ENCODE measurements at places on chromosomes 12 and 14.
A peak's percentile ranks its signal among the peaks of the same experiment; 100 is the strongest.

DNA sequence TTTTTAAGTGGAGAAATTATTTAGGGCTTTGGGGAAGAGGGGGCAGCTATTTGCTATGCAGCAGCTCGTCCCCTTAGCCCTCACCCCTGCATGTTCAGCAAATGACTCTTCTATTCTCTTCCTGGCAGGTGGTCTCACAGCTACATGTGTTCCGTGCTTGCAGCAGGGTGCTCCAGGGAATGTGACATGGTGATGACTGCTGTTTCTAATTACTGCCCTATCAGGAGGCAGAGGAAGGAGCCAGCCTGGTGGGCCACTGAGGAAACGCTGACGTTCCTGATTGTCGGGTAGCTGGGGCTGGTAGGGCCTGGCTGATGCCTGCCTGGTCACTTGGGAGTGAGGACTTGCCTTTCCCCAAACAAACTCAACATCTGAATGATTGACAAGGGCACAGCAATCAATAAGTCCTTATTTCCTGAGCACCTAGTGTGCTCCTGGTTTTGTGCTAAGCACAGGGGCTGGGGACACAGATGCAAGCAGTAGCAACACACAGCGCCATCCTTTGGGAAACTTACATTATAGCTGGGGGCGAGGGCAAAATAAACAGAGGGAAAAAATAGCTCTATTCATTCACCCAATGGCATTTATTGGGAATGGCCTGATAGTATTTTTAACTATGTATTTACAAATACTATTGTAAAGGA is 377.8 kb downstream of the FUT8 start:
- no peak for DNase-seq

DNA sequence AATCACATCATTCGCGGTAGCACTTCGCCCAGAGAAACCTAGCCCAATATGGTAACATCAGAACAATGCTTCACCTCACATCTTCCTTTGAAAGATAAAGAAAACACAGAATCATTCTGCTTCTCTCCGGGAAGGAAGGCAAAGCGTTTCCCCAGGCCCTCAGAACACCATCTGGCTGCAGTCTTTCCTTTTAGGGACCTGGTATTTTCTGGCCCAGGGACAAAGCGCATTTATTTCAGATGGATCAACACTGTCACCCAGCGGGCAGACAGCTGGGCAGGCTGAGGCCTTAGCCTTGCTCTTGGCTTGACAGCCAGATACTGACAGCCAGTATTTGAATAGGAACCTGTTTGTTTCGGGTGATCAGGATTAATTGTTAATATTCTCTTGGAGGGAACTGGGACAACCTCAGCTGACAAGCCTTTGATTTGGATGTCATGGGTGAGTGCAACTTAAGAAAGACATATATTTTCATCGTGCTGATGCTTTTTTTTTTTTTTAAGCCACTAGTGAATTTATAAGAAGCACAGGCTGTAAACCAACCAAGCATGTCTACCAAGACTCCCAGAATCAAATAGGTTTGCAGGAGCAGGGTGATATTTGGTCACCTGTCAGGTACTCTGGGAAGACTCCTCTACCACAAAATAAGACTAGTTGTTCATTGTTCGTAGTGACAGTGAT is 118.9 kb downstream of the VEZT start:
- DNase-seq = peak; percentile 89

DNA sequence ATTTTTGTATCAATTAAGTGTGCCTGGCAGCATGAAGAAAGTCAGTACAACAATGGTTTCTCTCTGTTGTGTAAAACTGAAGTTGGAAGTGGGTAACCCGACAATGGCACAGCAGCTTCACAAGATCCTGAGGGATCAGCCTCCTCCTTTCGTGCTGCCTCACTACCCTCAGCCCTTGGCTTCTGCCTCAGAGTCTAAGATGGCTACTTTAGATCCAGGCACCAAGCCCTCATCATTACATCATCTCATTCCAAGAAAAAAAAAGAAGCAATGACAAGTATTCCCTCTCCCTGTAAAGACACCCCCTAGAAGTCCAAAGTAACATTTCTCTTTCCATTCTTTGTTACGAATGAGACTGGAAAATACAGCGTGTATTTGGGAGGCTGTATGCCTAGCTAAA is 92.6 kb downstream of the DNAI7 start:
- DNase-seq = no peak

- no peak for DNase-seq
These were observed 1012.0 kb downstream of the FLRT2 start for GRCh38 chr14:86541972-86542371.

- DNase-seq = no peak
These were observed 90.8 kb downstream of the TMEM30B start for GRCh38 chr14:61190341-61190740.

- no peak for DNase-seq
These were observed 431.9 kb downstream of the ADAMTS20 start for GRCh38 chr12:43120150-43120549.

DNA sequence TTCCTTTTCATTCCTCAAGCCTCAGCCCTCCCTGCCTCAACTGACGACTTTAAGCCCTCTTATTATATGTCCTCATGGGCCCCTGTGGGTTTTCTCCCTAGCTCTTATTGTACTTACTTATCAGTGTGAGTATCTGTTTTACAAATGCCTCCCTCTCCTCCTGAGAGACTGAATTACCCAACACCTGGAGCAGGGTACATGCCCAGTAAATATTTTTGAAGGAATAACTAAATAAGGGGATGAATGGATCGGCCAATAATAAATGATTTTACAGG is 95.8 kb upstream of the SLC35F4 start:
- DNase-seq = no peak

- DNase-seq = no peak
These were observed 211.5 kb downstream of the PRKD1 start for GRCh38 chr14:29716150-29716549.

GRCh38 chr14:105168979-105169507 is 467 bp upstream of the JAG2 start:
- DNase-seq = no peak

- no peak for DNase-seq
These were observed 59.1 kb downstream of the TBC1D30 start for GRCh38 chr12:64883264-64884163.

DNA sequence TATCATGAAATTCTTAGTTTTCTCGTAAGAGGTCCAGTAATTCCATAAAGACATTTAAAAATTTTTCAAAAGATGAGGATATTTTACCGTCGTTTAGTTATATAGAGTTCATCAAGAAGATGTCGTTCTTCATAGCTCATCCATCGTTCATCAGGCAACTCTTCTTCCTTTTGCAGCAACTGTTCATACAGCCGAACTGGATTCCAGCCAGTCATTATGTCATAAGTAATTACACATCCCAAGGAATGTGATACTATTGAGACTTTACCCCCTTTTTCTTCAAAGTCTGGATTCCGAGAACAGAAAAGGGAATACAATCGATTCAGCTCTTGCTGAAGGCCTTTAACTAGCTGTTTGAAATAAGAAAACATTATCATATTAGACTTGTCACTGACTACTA is 90.3 kb downstream of the DDHD1 start:
- peak; percentile 29 for DNase-seq

- peak; percentile 59 for DNase-seq
These were observed 33.4 kb downstream of the CDC42BPB start for GRCh38 chr14:103023881-103024473.

GRCh38 chr14:20400589-20400964 is 12.7 kb downstream of the TEP1 start:
- no peak for DNase-seq

DNA sequence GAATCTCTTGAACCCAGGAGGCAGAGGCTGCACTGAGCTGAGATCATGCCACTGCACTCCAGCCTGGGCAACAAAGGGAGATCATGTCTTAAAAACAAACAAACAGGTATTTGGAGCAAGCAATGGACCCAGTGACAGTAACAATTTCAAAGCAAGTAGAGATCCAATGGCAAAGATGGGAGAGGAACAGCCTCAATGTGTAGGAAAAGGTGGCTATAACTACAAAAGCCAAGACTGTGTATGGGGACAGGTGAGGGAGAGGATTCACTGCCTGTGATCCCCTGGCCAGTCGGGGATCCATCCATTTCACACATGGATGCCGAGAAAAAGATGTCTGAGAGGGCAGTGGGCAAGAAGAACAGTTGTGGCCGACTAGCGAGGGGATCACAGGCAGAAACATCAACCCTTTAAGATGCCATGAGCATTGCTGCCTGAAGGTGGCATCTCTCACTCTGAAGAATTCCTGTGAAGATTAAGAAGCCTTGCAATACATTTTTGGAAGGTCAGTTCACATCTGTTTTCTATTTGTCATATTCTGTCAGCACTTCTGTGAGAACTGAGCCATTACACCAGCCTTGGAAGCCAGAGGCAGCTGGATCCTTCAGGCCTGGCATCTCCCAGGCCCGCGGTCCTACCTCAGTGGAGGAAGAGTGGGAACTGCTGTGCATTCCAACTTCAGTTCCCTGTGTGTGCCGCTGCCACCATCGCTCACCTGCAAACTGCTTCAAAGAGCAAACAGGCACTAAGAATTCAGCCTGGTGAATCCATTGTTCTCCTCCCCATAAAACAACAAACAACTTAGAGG is 54.5 kb upstream of the FRS2 start:
- DNase-seq = peak; percentile 89

DNA sequence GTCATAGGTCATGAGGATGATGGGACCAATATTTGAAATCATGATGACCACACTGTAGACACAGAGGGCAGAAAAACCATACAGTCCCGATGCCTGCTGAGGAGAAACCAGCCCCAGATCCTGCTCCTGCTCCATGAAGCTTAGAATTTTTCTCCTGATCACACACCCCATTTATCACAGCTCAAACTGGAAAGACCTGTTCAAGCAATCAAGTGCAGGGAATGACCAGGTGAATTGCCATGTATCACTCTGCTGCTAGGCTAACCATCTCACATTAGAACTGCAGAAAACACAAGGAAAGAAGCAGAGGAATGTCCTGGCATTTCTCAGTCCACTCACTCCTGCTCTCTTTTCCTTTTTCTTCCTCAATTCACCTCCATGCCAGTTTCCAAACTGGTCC is 18.1 kb downstream of the MANSC1 start:
- DNase-seq = no peak

- DNase-seq = no peak
These were observed 13.5 kb downstream of the COQ5 start for GRCh38 chr12:120515496-120515895.

DNA sequence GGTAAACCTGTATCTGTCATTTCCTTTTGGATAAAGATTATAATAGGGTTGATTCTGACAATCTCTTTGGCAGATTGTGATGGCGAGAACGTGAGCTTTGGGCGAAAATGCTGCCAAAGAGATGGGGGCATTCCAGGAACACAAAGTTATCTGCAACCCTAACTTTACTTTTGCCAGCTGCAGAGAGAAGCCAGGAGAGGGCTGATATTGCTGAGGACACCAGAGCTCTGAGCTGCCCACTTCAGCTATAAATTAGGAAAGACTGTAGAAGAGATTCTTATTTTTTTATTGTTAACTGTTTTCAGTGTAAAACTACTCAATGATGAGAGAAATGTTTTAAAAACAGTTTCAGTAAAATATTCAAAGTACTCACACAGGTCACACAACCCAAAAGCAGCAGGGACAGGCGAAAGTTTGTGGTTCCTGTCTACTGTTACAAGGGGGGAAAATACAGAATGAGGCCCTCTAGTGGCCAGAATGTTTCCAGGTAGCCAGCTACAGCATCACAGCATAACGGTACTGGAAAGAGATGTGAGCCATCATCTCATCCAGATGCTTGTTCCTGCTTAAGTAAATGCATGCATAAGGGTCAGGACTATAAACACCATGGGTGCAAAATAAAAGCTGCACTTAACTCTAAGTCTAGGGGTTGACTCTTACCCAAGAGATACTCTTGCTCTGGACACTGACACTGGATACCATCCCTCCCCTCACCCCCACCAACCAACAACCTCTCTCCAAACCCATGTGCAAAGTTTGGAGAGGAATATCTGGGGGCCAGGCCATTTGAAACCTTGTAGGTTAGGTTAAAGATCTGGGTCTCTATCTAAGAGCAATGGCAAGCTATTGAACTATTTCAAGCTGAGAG is 498.4 kb downstream of the RMST start:
- peak; percentile 3 for DNase-seq

GRCh38 chr12:62537551-62537950 is 70.9 kb downstream of the MON2 start:
- DNase-seq = peak; percentile 83

- DNase-seq = no peak
These were observed at the start of gene ZNF385A for GRCh38 chr12:54384591-54385041. ZNF385A (minus strand) TSS chr12:54384733; CDS start chr12:54384514, 219 bp downstream.

DNA sequence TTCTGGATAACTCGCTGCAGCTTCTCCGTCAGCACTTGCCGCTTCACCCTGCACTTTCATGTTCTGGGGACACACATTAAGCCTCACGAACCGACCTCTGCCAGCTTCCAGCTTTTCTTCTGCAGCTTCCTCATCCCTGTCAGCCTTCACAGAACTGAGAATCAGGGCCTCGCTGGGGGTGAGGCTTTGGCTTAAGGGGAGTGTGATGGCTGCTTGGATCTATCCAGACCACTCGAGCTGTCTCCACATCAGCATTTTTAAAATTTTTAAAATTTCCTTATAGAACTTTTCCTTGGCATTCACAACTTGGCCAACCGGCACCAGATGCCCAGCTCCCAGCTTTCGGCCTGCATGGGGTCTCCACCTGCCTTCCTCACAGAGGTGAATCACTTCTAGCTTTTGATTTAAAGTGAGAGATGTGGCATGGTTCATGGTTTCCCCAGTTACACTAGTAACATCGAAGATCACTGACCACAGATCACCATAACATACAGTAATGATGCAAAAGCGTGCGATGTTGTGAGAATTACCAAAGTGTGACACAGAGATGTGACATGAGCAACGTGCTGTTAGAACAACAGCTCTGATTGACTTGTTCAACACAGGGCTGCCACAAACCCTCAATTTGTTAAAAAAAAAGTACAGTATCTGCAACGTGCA is 139.1 kb upstream of the C14orf180 start:
- no peak for DNase-seq

DNA sequence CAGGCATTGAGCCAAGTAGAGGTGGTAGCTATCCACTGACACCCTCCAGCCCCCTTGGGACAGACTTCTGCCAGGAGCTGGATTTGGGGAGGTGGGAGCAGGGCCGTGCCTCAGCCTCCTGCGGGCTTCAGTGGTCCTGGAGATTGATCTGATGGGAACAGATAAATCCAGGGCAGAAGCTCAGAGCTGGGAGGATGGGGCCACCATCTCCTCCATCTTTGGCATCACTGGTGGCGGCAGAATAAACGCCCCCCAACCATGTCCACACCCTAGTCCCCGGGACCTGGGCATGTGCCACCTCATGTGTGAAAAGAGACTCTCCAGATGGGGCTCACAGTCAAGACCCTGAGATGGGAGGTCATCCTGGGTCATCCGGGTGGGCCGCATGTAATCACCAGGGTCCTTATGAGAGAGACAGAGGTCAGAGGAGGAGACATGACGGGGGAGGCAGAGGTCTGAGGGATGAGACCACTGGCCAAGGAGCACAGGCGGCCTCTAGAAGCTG is 209.6 kb upstream of the RTL1 start:
- DNase-seq = no peak

- DNase-seq = no peak
These were observed 2.7 kb downstream of the BTBD7 start for GRCh38 chr14:93329965-93330608.

Measured in astrocyte of the spinal cord (primary cell).